B cell (primary cell): ENCODE measurements at places on chromosomes 6 and 20.

DNA sequence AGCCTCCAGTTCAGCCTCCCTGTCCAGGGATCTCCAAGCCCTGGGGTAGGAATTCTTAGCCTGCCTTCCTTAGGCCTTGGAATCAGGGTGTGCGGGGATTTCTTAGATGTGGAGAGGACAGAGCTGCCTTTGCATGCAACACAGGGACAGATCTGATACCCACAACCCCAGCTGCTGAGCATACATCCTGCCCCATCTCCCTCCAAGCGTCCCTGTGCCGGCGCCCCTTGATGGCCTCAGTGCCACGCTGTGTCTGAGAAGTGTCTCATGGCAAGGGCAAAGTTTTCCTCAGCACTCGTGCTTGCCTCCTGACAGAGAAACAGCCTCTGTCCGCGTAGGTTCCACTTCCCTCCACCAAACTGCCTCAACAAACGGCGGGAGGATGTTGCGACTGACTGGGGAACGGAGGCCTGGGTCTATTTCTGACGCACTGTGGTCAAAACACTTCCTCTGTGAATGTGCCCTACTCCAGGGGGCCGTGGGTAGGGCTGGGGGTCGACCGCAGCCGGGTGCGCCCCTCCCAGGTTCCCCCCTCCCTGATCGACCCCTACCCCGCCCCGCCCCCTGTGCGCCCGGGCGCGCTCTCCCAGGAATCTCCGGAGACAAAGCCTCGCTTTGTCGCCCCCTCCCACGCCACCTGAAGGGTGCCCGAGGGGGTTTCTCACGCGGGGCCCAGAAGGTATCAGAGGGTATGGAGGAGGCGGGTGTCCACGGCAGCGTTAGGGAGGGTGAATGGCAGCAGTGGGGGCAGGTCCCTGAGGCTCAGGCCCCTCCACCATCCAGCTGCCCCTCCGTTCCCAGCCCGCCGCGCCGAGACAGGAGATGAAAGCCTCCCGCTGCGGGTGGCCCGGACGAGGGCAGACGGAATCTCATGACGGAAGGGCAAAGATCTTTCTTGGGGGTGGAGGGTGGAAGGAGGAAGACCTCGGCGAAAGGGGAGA lies 806 bp downstream of the MICAL1 start:
- peak; percentile 96 for DNase-seq

- DNase-seq: no peak
These were observed 87.7 kb upstream of the MAFB start for GRCh38 chr20:40776466-40777457.

DNA sequence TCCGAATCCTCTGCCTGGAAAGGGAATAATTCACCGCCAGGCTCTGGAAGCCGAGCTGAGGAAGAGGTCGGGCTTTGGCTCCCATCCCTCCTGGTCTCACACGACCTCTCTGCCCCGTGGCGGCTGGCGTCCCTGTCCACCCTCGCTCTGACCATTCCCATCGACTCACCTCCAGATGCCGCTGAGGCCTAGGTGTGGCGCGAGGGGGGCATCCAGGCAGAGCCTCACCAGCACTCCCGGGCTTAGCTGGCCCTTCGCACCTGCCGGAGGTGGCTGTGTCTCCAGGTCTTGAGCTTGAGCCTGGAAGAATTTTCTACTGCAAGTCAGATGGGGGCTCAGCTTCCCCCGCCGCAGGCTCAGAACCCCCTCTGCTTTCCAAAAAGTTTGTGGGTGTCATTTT lies 28.5 kb upstream of the SMOC2 start:
- no peak for DNase-seq

DNA sequence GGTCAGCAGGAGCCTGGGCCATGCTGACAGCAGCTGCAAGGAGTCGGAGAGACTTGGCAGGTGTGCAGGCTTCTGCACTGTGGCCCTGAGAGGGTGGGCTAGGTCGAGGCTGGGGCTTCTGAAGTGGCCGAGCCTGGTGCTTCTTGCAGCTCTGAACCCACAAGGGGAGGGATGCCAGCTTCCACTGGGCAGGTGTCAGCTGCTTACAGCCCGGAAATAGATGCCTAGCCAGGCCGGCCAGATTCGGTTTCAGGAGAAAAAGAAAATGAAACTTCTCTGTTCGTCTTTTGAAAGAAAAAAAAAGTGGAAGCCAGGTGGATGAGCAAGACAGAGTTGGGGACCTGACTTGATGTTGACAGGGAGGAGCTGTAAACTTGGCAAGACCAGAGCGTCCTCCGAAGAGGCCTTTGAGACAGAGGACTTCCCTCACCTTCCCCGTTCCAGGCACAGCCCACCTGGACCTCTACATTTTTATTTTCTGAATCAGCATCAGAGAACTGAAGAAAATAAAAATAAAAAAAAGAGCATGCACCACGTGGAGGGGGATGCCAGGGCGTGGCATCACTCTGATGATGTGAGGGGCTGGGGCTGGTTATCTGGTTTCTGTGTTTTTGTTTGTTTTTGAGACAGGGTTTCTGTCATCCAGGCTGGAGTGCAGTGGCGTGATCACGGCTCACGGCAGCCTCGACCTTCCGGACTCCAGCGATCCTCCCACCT lies at the start of gene ZBP1:
ZBP1 (minus strand) TSS at position 153 of the 717 bp plus-strand sequence; CDS start at position 22, 131 bp downstream.
- DNase-seq: peak; percentile 90

GRCh38 chr6:79704200-79704599 lies 73.1 kb downstream of the SH3BGRL2 start:
- no peak for DNase-seq

DNA sequence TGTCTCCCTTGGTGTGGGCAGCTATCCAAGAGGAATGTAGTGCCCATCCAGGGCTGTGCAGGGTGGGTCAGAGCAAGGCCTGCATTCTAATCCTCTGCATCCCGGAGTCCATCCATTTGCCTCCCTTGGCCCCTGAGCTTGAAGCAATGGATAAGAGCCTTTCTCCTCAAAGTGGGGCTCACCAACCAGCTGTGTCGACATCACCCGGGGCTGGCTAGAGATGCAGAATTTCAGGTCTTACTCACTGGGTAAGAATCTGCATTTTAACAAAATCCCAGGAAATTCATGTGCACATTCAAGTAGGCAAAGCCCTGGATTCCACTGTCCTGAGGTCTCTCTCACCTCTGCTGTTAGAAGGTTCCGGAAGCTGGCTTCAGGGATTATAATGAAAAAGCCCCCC lies 95.3 kb downstream of the MDGA1 start:
- DNase-seq: no peak

- no peak for DNase-seq
These were observed 20.9 kb upstream of the MAP1LC3A start for GRCh38 chr20:34537651-34538050.

DNA sequence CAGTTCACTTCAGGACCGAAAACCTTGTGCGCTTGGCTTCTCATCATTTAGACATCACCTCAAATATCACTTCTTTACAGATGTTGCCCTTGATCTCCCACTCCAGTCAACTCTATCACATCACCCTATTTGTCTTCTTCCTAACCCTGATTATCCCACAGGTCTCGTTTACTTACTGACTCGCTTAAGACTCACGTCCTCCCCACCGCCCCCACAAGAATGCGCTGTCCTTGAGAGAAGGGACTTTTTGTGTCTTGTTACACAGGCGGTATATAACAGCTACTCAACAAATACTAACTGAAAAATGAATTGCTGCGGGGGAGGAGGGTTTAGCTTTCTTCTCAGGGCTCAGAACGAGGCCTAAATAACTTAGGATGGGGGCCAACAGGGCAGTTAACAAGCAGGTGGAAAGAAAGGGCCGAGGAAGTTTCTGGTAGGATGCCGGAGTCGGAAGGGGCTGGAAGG lies 527 bp downstream of the TOMM34 start:
- peak; percentile 69 for DNase-seq

- no peak for DNase-seq
These were observed 5.9 kb downstream of the TUBB2B start for GRCh38 chr6:3221578-3221977.

DNA sequence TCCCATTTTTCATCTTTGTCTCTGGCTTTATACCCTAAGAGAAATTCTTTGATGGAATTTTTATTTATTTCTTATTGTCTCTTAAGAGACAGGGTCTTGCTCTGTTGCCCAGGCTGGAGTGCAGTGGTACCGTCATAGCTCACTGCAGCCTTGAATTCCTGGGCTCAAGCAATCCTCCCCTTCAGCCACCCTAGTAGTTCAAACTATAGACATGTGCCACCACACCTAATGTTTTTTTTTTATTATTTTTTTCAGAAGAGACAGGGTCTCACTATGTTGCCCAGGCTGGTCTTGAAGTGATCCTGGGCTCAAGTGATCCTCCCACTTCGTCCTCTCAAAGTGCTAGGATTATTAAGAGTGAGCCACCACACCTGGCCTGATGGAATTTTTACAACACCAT lies 40.5 kb downstream of the FKBP5 start:
- DNase-seq: no peak

DNA sequence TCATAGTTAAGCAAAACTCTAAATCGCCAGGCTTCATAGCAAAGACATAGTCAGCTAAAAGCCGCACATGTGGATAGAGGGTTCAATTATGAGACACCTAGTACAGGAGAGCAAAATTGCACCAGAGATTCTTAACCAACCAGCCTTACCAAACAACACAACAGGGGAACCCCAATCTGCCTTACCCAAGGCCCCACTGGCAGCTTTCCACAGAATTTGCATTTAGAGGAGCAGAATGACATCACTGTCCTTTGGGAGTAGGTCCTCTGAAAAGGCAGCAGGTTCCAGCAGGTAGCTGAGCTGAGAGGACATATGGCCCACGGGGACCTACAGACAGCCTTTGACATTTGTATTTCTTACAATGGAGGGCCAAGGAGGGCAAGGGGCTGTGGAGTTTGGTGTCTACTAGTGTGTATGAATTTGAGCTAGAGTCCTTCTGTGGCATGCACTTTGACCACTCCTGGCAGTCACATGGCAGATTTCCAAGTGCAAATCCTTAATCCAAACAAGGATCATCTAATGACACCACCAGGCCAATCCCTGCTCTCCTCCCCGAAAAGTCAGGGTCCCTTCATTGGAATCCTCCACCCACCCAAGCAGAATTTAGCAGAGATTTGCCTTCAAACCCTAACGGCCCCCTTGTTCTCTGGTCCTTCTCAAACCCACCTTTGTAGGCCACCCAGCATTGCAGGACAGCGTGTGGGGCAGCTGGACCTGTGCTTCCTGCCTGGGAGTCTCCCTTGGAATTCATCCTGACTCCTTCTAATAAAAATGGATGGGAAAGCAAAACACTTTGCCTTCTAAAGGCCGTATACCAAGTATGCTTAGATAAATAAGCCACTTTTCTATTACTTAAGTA lies 171.2 kb upstream of the SUPT3H start:
- peak; percentile 69 for DNase-seq

- peak; percentile 80 for DNase-seq
These were observed 74.1 kb downstream of the LAMA4 start for GRCh38 chr6:112180095-112180820.

- DNase-seq: no peak
These were observed 86.5 kb downstream of the INSM1 start for GRCh38 chr20:20454367-20454766.

DNA sequence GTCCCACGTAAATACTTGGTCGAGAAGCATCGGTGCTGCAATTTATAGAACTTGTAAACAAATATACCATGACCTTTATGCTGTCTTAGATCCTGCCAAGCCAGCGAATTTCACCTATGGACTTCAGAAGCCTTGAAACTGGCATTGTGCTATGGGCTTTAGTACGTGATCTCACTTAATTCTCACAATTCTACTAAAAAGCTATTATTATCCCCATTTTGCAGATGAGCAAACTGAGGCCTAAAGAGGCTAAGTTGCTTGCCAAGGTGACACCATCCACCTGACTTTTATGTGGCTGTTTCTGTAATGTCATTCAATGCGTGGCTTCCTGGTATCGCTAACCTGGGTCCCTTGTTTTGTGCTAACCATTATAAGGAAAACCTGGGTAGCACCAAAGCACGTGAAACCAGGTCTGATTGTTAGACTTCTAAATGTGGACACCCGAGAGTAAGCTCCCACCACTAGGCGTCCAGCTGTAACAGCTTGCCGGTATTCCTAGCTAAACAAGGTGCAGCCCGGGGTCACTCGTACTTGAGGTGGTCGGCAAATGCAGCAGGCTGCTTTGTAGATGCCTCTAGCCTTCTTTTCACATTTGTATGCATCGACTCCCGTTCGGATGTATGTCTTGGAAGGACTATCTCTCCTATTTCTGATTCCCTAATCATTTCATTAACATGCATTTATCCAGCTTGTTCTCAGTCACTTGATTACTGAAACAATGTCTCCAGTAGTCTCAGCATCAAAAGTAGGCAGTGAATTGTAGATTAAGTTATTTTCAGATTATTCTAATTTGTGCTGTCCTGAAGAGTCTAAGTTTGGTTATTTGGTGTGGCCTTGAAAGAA lies 1.1 kb downstream of the SYNJ2 start:
- peak; percentile 34 for DNase-seq

DNA sequence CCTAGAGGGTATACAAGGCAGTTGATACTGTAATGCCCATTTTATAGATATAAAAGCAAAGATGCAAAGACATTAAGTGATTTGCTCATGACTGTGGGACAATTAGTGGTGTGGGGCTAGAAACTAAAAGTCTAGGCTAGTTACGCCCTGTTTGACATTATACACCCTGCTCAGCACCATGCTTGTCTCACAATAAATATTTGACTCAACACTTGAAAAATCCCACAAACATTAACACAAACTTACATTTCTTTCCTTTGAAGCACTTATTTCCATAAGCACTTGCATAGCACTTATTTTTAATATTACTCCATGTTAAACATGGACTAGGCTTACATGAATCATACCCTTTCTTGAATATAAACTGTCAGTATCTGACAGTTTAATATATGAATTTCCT lies 36.5 kb upstream of the SNRPB2 start:
- no peak for DNase-seq

DNA sequence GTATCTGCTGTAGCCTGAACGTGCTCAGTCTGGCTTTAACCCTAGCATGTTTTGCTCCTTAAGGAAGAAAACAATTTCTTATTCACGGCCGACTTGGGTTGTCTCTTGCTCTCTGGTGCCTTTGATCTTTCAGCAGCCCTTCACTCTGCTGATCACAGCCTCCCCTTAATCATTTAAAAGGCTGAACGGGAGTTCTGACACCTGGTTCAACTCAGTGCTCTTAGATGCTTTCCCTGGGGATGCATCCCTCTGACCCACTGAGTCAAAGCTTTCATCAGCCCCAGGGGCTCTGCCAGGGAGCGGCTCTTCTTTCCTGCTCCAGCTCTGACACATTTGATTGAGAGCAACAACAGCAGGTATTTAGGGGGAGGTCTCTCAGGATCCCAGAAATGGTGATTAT lies 79.0 kb upstream of the FYN start:
- no peak for DNase-seq

DNA sequence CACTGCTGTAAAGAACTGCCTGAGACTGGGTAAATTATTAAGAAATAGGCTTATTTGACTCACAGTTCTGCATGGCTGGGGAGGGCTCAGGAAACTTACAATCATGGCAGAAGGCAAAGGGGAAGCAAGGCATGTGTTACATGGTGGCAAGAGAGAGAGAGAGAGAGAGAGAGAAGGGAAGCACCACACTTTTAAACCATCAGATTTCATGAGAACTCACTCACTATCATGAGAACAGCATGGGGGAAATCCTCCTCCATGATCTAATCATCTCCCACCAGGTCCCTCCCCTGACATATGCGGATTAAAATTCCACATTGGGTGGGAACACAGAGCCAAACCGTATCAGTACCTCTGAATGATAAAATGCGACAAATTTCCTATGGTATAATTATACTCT lies 203.9 kb upstream of the MARCKS start:
- peak; percentile 18 for DNase-seq
